ENCODE measurements at places on chromosomes 6 and 20.
A peak's percentile ranks its signal among the peaks of the same experiment; 100 is the strongest.

DNA sequence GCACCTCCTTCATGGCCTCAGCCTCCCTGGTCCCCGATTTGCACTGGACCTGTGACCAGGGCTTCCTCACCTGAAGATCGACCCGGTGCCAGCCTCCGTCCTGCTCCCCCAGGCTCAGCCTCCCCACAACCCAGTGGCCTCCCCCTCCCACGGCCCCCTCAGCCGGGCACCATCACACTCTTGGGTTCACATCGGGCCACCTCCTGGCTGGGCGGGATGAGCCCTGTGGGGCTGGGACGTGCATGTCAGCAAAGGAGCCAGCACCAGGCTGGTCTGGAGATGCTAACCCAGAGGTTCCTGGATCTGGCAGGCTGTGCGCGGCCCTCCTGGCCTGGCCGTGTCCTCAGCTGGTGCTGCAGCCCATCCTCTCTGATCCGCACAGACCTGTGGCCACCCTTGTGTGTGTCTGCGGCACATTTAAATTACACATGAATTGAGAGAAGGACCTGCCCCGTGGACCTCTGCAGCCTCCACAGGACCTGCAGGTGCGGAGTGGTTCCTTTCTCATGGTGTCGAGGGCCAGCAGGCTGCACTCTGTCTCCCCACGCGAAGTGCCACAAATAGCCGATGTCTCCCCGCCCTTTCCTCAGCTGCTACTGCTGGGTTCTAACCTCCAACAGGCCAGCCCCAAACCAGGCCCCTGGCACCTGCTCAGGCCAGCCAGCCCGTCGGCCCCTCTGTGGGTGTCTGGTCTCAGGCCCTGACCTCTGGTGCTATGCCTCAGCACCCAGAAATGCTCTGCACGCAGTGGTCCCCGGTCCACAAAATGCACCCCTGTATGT lies 237.5 kb downstream of the ERMARD start:
- DNase-seq: no peak

GRCh38 chr20:49608752-49609670 lies 41.1 kb upstream of the PTGIS start:
- DNase-seq: peak; percentile 23

DNA sequence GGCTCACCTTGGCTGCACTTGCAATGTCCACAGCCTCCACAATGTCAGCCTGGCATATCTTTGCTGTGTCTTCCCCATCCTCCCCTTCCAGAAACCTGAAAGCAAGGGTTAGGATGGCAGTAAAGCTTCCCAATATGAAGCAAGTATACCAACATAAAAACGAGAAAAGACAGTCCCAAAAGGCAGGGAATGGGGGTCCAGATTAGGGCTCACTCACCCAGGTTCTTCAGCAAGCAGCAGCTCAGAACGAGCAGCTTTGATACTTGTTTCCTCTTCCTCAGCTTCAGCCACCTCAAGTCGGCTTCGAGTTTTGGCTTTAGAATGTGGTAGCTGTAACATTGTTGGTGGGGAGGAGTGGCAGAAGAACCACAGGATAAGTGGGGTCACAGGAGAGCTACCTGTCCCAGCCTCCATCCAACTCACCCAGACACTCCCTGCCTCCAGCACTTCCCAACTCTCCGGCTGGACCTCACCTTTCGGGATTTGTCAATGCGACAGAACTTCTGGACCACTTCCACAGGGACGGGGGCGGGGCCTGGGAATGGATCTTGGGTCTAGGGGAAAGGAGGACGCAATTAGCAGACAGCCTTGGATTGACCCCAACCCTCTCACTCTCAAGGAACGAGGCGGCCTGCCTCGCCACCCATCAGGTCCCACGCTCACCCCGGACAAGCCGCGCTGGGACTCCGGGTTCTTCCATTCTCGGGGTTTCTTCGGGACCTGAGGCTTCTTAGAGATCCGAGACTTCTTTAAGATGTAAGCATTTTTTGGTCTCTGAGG lies 708 bp downstream of the WDR46 start:
- DNase-seq: no peak

DNA sequence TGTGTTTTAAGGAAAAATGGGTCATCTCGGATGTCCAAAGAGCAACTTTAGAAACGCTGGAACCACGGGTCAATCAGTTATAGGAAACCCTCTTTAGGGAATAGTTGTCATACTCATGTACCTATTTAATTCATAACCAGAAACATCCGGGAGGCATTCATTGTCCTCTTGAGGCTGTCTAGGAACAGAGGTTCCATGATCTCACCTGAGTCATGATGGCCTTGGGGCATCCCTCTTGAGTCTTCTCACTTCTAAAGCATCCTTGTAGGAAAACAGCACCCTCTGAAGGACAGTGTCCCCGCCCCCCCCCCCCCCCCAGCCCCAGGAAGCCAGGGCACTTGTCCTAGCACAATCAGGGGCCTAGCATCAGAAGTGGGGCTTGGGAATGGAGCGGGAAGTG lies 46.3 kb upstream of the CDH4 start:
- DNase-seq: no peak

DNA sequence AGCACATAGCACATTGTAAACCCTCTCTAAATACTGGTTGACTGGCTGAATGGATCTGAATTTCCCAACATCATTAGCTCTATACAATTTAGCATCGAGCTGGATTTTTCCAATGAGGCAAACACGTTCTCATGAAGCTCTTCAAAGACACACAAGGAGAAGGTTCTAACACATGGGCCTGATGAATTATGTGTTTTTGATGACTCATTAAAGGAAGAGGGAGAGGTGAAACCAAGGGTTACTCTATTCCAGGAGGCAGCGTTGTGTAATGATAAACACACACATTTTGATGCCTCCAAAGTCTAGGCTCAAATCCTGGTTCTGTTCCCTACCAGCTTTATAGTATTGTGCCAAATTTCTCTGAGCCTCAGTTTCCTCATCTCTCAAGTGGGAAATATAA lies 84.3 kb downstream of the PFDN4 start:
- DNase-seq: no peak

GRCh38 chr6:71892641-71893040 lies 6.3 kb downstream of the RIMS1 start:
- no peak for DNase-seq

GRCh38 chr6:123551939-123552707 lies 84.6 kb downstream of the TRDN start:
- no peak for DNase-seq

- no peak for DNase-seq
Measured at GRCh38 chr6:158376631-158377081, 64.4 kb downstream of the TULP4 start.

GRCh38 chr20:1779567-1779966 lies 115.6 kb upstream of the SIRPA start:
- DNase-seq: no peak

- DNase-seq: no peak
Measured at GRCh38 chr20:6718662-6719368, 48.7 kb upstream of the BMP2 start.

GRCh38 chr6:137944793-137945498 lies 77.9 kb downstream of the TNFAIP3 start:
- no peak for DNase-seq

GRCh38 chr6:95551678-95552324 lies 25.5 kb upstream of the MANEA start:
- no peak for DNase-seq

GRCh38 chr6:475314-475713 lies 83.8 kb downstream of the IRF4 start:
- no peak for DNase-seq

GRCh38 chr20:50258790-50259483 lies 68.3 kb downstream of the CEBPB start:
- no peak for DNase-seq

- DNase-seq: no peak
Measured at GRCh38 chr6:22081709-22082108, 215.1 kb downstream of the PRL start.

- no peak for DNase-seq
Measured at GRCh38 chr20:22533823-22534751, 50.3 kb downstream of the FOXA2 start.

GRCh38 chr6:125255201-125255600 lies 46.6 kb downstream of the HDDC2 start:
- no peak for DNase-seq

DNA sequence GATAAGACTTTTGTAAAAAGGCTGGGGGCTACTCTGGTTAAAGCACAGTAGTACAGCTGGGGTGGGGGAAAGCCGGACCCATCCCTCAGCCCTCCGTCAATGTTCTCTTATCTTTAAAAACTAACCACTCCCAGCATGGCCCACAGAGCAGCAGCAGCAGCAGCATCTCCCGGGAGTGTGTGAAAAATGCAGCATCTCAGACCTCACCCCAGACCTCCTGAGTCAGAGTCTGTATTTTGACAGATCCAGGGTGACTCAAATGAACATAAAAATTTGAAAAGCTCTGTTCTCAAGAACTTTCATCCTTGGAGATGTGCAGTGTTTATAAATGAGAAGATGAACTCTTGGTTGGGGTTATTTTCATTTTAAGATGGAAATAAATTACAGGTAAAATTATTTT lies 277.7 kb upstream of the ECI2 start:
- DNase-seq: no peak

DNA sequence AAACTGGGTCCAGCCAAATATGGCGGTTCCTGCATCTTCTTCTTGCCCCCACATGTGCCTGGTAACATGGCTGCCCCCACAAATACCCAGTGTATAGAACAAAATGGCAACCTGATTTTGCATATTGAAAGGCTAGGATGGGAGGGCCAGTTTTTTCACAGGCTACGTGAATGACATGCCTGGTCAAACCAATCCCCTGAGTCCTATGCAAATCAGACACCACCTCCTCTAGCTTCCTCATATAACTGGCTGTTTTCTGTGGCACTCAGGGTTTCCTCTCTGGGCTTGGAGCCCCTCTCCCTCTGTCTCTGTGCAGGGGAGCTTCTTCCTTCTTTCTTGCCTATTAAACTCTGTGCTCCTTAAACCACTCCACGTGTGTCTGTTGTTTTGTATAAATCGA lies 372.1 kb downstream of the KIF16B start:
- DNase-seq: no peak

GRCh38 chr6:29451471-29452193 lies 5.2 kb downstream of the OR11A1 start:
- DNase-seq: no peak

GRCh38 chr6:14209000-14209399 lies 91.4 kb downstream of the CD83 start:
- no peak for DNase-seq

GRCh38 chr6:119734227-119734626 lies 384.7 kb upstream of the MAN1A1 start:
- no peak for DNase-seq

DNA sequence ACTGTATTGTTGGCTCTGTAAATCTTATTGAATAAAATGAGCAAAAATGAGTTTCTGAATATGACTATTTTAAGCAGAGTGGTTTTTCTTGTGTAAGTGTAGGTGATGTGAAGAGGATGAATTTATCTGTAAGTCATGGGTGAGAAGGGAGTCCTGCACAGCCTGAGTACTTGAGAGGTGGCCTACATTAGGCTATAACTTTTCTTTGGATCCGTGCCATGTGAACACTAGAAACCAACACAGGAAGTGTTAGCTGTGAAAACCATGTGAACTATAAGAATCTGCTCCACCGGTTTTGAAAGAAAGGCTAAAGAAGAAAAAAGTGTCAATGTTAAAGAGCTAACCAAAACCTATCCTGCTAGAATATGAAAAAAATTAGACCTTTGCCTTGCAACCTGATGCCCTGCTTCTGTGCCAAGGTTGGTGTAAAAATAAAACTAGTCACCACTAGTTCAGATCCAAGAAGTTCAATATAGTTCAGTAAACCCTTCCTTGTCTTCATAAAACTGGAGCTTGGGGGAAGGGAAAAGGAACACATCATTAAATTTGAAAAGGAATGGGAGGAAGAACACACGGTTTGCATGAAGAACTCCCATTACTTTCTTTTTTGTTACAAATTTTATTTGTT lies 21.3 kb downstream of the PLCB1 start:
- DNase-seq: no peak

- no peak for DNase-seq
Measured at GRCh38 chr6:113842165-113842564, 15.0 kb upstream of the MARCKS start.

DNA sequence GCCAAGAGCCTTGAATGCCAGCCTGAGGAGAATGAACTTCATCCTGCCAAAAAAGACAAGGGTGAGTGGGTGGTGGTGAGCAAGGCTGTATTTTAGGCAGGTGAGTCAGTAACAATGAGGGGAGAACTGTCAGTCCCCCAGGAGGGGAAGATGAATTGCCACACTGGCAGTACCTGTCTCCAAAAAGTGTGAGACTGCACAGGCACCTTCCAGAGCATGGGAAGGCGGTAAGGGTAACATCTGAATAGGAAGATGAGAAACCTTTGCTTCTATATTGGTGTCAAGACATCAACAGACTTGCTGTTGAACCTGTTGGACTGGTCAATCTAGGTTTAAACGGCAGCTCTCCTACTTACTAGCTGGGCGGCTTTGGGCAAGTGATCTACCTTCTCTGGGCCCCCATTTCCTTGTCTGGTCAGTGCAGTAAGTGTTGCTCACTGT lies 30.9 kb downstream of the STK35 start:
- DNase-seq: no peak

- DNase-seq: no peak
Measured at GRCh38 chr6:71721642-71722041, 164.7 kb upstream of the RIMS1 start.

DNA sequence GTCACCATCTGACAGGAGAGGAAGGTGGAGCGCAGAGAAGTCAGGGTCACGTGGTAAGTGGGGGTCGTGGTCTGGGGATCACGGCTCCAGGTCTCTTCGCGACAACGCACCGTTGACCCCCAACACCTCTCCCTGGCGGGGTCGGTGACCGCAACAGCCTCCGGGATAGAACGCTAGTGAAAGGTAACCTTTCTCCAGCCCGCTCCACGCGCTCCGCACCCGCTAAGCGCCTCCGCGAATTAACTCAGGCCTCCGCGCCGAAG lies 600 bp upstream of the SYNJ2 start:
- no peak for DNase-seq

DNA sequence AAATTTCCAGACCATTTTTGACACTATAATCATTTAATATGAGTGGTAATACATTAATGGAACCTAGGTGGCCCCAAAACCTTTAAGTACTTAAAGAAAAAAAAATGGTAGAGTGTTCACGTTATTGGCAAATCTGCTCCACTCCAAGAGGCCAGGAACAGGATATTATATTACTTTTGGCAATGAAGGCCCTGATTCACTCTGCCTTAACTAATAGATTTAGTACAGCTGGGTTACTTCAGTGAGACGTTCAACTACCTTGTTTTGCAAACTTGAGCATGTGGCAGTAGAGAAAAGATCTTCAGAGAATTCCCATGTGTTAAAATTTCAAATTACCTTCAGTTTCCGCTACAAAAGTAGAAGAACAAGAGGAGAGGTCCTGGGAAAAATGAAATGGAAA lies 12.8 kb downstream of the ADNP start:
- DNase-seq: no peak

GRCh38 chr6:101818051-101818450 lies 424.5 kb downstream of the GRIK2 start:
- no peak for DNase-seq

GRCh38 chr6:146650799-146651481 lies 52.2 kb downstream of the ADGB start:
- DNase-seq: no peak

GRCh38 chr20:3781153-3781910 lies at the start of gene SPEF1:
SPEF1 (minus strand) TSS chr20:3781448; CDS start chr20:3781287, 161 bp downstream.
- DNase-seq: peak; percentile 88
